Esophagus squamous epithelium (tissue), 5 donors: ENCODE measurements at places on chromosomes 1 and 21.

GRCh38 chr1:30857062-30857461 lies 51.5 kb downstream of the SDC3 start:
- no peak for DNase-seq

DNA sequence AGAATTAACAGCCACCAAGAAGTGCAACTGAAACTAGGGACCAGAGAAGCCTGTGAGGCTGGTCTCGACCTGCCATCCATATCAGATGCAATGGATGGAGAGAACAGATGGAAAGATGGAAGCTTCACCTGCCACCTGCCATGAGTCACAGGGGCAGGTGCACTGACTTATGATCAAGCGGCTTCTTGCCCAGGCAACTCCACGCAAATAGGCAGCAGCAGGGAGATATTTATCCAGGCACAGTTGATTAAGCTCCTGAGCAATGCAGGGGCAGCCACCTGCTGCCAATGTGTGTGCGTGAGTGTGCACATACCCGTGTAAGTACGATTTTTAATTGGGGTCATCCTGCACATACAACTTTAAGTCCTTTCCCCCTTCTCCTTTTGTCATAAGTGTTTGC lies 174.2 kb downstream of the PTPRU start:
- no peak for DNase-seq

DNA sequence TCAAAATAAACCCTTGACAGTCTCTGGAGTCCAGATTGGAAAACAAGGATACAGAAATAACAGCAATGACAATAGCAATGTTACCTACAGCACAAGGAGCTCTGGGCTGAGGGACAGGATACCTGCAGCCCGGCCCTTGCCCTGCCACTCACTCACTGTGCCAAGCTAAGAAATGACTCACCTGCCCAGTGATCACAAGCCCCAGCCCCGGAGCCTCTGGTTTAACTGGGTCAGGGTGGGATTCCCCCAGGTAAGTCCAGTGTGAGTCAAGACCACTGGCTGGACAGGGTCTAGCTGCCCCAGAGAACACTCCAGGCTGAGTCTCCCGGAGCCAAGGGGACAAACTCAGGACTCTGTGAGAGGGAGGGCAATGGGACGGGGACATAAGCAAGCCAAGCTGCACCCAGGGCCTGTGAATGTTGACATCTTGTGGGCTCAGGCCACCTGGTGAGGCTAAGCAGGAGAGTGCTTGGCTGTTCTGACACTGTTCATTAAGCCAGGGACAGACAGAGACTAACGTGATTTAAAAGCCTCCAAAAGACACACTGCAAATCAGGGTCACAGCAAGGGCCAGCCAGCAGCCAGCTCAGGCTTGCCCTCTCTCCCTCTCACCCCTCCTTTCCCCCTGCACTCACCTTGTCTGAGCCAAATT lies 64.1 kb downstream of the MIS18A start:
- no peak for DNase-seq

DNA sequence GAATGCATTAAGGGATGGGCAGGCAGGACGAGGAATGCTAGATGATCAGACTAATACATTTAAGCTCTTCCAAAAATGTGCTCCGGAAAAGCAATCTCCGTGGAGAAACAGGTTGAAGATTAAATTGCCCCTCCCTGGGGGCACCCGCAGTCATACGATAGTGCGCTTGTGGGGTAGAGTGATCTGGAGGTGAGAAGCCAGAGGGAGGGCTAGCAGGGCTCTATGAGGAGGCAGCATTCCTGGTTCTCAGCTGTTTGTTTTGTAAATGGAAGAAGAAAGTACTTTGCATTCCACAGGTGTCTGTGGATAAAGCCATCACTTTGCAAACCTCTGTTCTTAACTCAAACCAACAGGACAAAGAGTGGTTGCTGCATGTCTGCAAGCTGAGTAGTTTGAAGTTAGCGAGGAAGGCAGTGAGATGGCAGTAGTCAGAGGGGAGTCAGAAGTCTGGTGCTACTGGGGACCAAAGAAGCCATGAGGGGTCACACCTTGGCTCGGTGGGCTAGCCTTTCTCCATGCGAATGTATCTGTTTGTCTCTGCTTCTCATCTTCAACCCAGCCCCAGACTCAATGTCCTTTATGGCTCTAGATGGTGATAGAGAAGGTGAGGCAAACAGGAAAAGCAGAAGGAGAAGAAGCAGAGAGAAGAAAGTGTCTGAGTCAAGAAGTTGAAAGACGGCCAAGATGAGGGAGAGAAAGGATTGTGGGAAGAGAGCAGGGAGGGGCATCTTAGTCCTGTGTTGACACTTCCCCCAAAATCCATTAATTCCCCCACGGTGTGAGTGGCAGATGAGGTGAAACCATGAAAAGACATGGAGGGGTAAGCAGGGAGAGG lies 65.2 kb upstream of the GJA8 start:
- DNase-seq, result no peak

- no peak for DNase-seq
Measured at GRCh38 chr1:88237058-88237457, 447.0 kb upstream of the PKN2 start.

DNA sequence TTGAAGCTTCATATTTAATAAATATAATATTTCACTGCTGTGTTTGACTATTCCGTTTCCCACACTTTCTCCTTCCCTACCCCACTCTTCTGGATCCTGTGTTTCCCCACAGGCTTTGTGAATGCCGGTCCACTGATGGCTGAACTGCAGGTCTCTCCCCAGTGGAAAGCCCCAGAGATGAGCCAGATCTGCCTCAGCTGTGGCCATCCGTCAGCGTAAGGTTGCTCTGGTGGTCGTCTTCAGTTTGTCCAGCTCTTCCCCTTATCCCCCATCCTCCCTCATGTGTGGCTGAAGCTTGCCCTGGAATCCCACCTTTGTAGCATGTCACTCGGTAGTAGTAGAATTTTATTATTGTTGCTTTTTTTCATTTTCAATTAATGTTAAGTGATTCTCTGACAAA lies 11.4 kb downstream of the SMAP2 start:
- no peak for DNase-seq

GRCh38 chr1:217524787-217525520 lies 105.9 kb downstream of the GPATCH2 start:
- DNase-seq, result no peak

GRCh38 chr1:177126267-177126666 lies 38.2 kb downstream of the ASTN1 start:
- no peak for DNase-seq

- DNase-seq, result no peak
Measured at GRCh38 chr1:109246141-109246551, 3.2 kb upstream of the CELSR2 start.

DNA sequence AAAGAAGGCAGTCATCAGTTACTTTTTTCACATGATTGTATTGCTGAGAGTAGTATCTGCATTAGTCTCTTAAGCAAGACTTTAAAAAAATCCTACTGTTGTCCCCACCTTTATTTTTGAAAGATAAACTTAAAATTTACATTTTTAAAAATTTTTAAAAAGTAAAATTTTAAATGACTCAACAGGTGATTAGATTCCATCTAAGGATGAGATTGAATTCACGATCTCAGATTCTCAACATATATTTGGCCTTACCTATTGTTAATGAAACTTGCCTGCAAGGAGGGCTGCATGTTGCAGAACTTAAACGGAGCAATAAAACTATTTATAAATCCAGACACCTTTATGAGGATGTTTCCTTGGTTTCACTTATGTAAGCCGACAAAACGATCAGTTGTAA lies 75.2 kb downstream of the OLFML2B start:
- no peak for DNase-seq

GRCh38 chr1:166814611-166815010 lies 24.7 kb upstream of the POGK start:
- DNase-seq, result no peak

DNA sequence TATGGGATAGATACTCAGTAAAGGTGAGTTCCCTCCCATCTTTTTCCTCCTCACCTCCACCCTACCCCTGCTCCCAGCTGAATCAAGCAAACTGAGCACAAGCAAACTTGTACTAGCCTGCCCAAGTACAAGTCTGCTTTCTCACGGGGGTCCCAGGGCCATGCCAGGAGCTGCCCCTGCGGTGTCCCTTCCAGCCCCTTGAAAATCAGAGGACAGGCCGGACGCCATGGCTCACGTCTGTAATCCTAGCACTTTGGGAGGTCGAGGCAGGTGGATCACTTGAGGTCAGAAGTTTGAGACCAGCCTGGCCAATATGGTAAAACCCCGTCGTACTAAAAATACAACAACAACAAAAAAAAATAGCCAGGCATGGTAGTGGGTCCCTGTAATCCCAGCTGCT lies 17.5 kb upstream of the IFFO2 start:
- no peak for DNase-seq

DNA sequence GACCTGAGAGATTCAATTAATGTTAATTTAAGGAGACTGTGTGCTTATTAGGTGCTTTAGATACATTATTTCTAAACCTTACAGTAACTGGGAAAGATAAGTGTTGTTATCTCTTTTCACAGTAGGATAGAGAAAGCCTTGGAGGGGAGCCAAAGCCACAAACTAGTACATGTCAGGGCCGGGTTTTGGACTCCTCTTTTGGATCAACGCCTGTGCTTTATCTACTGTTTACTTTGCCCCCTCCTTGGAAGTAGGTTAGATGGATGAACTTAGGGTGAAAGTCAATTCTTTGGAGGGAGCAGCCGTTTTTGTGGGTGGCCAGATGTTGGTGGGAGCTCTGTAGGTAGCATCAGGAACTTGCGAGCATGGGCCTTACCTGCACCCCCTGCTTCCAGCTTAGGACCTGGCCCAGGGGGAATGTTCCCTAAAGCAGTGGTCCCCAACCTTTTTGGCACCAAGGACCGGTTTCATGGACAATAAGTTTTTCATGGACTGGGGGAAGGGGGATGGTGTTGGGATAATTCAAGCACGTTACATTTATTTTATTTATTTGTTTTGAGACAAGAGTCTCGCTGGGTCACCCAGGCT lies 1.7 kb downstream of the HHAT start:
- no peak for DNase-seq
